ENCODE measurements at places on chromosomes 1 and 21.

DNA sequence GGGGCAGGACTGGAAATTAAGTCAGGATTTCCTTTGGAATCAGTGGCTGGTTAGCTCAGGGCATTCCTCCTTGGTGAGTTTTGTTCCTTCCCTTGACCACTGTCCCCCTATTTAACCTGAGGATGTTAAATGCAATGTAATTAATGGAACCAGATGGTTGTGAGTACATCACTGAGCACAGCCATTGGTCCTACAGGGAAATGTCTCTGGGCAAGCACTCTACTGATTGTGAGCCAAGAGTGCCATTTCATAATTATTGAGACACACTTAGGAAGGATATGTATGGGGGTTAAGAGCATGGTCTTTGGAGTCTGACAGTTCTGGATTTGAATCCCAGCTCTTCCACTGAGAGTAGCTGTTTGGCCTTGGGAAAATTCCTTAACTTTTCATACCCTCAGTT lies 74.4 kb downstream of the SPAG17 start:
- DNase-seq = no peak

GRCh38 chr1:198798923-198799386 lies 160.1 kb downstream of the PTPRC start:
- DNase-seq = no peak

DNA sequence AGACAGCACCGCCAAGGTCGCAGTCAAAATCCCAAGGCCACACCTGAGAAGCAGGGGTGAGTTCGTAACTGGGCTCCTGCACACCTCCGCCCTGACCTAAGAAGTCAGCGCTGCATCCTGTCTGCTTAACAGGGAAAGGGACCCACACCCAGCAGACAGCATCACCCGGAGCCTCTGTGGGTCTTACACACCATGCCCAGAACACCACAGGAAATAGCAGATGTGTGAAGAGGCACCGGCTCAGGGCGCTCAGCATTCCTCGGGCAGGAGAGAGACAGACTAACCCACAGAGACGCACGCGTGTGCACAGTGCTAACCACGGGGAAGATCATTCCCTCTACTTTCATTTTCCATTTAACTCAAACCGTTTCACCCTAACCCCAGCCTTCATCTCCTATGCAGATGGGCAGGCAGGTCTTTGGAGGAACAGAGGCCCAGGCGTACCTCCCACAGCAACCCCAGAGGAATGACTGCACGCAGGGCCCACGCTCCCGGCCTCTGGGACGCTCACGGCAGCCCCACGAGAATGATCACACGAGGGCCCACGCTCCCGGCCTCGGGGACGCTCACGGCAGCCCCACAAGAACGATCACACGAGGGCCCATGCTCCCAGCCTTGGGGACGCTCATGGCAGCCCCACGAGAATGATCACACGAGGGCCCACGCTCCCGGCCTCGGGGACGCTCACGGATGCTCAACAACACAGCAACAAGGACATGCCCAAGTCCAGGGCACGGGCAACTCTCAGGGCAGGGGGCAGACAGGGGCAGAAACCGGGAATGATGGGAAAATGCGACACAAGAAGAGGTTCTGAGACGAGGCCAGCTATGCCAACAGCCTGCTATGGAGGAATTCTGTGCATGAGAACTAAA lies 20.9 kb downstream of the POFUT2 start:
- no peak for DNase-seq

- no peak for DNase-seq
Observed at GRCh38 chr1:107141491-107142126, 770 bp downstream of the NTNG1 start.

DNA sequence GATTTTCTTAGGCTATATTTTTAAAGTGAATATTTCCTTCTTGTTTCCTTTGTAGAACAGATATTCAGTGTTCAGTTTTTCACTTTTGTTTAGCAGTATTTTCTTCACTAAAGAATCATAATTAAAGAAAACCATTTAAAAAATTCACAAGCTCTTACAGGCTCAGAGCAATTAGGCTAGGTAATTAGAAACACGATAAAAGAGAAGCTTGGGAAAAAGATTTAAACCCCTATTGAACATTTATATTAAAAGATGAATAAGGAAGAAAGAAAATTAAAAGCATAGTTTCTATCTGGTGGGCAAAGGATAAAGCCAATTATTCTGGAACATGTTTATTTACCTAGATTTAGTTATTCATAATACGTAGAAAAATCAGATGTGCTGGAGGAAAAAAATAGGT lies 942.6 kb downstream of the PLA2G4A start:
- DNase-seq = no peak

DNA sequence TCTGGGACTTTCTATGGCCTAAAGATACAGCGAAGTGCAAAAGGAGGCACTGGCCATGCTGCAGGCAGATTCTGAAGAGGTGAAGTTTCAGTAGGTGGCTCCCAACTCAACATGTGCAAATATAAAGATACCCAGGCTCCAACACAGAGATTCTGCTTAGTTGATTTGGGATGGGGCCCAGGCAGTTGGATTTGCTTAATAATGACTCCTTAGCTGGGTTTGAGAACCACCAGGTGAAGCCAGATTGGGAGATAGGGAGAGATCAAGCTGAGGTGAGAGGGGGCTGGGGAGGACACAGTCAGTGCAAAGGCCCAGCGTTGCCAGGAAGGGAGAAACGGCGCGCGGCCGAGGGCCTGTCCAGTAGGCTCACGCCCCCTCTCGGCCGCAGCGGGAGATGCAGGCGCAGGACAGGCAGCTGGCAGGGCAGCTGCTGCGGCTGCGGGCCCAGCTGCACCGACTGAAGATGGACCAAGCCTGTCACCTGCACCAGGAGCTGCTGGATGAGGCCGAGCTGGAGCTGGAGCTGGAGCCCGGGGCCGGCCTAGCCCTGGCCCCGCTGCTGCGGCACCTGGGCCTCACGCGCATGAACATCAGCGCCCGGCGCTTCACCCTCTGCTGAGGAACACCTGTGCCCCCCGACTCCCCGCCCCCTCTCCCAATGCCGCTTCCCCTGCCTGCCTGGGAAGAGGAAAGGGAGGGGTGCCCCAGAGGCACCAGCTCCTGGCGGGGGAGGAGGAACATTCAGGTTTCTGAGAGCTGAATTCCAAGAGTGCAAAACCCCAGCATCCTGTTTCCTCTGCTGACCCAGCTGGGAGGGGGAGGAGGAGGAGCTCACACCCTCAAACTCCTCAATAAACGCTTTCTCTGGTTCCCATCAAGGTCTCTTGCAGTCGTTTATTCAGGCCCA lies 1.2 kb downstream of the FAM167B start:
- peak; percentile 54 for DNase-seq

GRCh38 chr1:5634893-5635292 lies 357.3 kb downstream of the NPHP4 start:
- no peak for DNase-seq

GRCh38 chr1:210598135-210598652 lies 269.5 kb downstream of the HHAT start:
- no peak for DNase-seq

- DNase-seq = no peak
Observed at GRCh38 chr1:16158025-16158424, 2.2 kb upstream of the EPHA2 start.

DNA sequence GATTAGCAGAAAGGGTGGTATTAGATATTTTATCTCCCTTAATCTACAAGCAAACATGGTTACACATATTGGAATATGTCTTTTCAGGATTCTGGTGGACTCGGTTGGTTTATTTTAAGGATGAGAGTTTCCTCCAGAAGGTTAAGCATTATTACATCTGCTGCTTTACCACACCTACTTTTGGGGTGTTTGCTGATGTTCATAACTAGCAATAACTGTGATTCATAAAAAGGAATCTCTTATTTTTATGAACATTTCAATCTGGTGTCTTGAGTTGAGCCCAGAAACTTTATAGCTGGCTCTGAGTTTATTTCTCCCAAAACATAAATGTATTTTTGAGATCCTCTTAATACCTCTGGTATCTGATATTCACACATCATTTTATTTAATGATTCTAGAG lies 82.7 kb downstream of the LRRC8D start:
- no peak for DNase-seq

DNA sequence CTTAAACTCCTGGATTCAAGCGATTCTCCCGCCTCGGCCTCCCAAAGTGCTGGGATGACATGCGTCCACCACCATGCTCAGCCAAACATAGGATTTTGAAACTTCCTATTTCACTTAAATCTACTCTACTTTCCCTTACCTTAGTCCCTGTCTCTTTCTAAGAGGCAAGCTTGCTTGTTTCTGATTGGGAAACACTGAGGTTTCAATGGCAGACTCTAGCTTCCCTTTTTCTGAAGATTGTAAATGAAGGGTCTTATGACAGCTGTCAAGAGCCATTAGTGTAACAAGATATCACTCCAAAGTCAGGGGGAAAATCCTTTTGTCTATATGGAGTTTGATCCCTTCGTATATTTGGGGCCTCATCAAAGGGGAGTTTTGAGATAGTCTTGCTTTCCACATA lies 23.5 kb upstream of the LMO4 start:
- DNase-seq = peak; percentile 81
